ENCODE measurements at places on chromosomes 12 and 14. TPM values are rescaled to one million over a fixed set of nuclear protein-coding genes. Genes with fewer than 3 reads are reported as not detected.

Gene SMCO2
- polyA plus RNA-seq: not detected

Gene ANO4
- polyA plus RNA-seq: not detected

Gene TAS2R9
- not detected for polyA plus RNA-seq

Gene MYF6
- not detected for polyA plus RNA-seq

Gene GLIPR1L1
- polyA plus RNA-seq: not detected

Measured in K562 (cell line).